Neural crest cell (in vitro differentiated cells): ENCODE measurements at places on chromosomes 6 and 20. TPM values are rescaled to one million over a fixed set of nuclear protein-coding genes. Genes with fewer than 3 reads are reported as not detected.

GRCh38 chr6:139446768-139447655 is 72.6 kb upstream of the CITED2 start:
- no peak for DNase-seq

The ETV7 gene
- total RNA-seq: not detected in 2 replicates

DNA sequence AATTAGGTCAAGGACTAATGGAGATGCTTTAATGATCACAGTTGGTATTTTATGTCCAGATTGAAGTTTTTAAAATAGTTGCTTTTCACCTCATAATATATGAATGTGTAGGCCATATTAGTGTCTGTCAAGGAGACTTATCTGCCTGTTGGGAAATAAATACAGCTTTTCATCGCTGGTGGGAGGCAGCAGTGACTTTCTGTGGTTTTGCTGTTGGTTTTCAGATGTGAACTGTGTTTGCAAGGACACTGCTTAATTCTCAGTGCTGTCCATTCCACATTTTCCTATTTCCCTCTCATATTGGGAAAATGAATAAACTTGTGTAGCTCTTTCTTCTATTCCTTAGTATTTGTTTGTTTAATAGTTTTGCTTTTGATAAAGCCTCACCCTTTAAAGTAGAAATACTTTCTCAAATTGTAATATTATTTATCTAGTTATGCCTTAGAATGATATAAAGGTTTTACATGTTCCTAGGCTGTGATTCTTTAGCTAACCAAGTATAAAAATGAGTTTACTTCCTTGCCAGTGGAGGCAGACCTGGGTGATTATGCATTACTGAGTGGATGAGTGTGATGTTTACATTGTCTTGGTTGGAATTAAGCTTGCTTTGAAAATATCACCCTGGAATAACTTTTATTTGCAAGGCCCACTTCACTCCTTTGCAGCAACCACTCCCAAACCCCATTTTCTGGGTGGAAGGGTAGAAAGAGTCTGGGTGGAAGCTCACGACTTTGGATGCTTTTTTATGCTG is 3.3 kb downstream of the PLCB4 start:
- DNase-seq: no peak

DNA sequence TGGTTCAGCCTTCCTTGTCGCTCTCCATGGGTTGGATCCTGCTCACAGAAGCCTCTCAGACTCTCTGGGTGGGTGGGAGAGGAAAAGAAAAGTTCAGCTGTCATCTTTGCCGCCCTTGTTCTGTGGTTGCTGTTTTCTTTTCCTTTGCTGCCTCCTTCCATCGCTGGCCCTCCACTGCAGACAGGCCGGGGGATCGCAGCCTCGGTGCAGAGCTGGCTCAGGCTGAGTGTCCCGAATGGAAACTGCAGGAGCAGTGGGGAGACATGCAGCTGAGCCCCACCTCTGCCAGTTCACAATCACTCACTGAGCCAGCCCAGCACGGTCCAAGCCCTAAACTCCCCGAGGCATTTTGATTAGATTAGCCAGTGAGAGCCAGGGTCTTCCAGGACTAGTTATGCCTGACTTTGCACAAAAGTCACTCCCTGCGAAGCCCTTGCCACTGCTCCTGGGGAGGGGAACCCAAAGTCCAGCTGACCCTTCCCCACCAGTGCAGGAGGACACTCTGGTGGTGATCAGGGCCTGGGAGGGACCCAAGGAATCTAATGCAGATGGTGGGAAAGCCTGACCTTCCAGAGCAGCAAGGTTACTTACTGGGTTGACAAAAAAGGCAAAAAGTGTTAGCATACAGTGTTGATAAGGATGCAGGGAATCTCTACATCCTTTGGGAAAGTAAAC is 14.0 kb downstream of the NRN1 start:
- no peak for DNase-seq

The SLCO4A1 gene
- total RNA-seq: 7.0 and 8.2 TPM in 2 replicates
